A549 treated with Mapracorat at 1 μM for 4 hours (cell line): ENCODE measurements at places on chromosomes 6 and 20. TPM values are rescaled to one million over a fixed set of nuclear protein-coding genes. Genes with fewer than 3 reads are reported as not detected.

HINT3 gene
- 5.9 to 6.8 TPM (median 6.1 TPM) in 5 replicates for total RNA-seq

KCNQ2 gene
- total RNA-seq, result 0.21 to 0.72 TPM (median 0.57 TPM) in 5 replicates

SAPCD1 gene
- total RNA-seq, result 2.6 to 5.2 TPM (median 4.3 TPM) in 5 replicates

HMGA1 gene
- total RNA-seq, result 446 to 644 TPM (median 525 TPM) in 5 replicates

FAXC gene
- total RNA-seq, result 5.9 to 8.9 TPM (median 6.6 TPM) in 5 replicates

PAK5 gene
- total RNA-seq, result not detected in 5 replicates

CST7 gene
- not detected in 5 replicates for total RNA-seq

CDH4 gene
- 6.4 to 8.6 TPM (median 7.2 TPM) in 5 replicates for total RNA-seq

SAMD5 gene
- 0.43 to 0.88 TPM (median 0.60 TPM) in 5 replicates for total RNA-seq

PRDM1 gene
- 5.0 to 7.1 TPM (median 5.6 TPM) in 5 replicates for total RNA-seq

OR12D2 gene
- not detected in 5 replicates for total RNA-seq

CNR1 gene
- 1.1 to 1.9 TPM (median 1.2 TPM) in 5 replicates for total RNA-seq

MAP7 gene
- total RNA-seq, result 18.8 to 23.9 TPM (median 21.7 TPM) in 5 replicates

KIF25 gene
- total RNA-seq, result 0.08 TPM in 1 of 5 replicates, not detected in the others

LPA gene
- 0.02 to 0.17 TPM (median 0.06 TPM) in 4 of 5 replicates, not detected in the other for total RNA-seq

MYMX gene
- total RNA-seq, result not detected in 5 replicates

C6orf118 gene
- total RNA-seq, result 0.14 to 0.20 TPM (median 0.18 TPM) in 4 of 5 replicates, not detected in the other

KIAA0408 gene
- 4.4 to 7.3 TPM (median 6.4 TPM) in 5 replicates for total RNA-seq

RXRB gene
- total RNA-seq, result 16.8 to 21.8 TPM (median 19.3 TPM) in 5 replicates

SHLD1 gene
- total RNA-seq, result 6.8 to 9.3 TPM (median 8.0 TPM) in 5 replicates

SPTLC3 gene
- total RNA-seq, result 0.13 to 0.17 TPM in 2 of 5 replicates, not detected in the others

MSH5 gene
- total RNA-seq, result 11.8 to 15.5 TPM (median 13.1 TPM) in 5 replicates

MUC22 gene
- total RNA-seq, result 0.03 TPM in 1 of 5 replicates, not detected in the others

FGD2 gene
- 0.04 to 0.08 TPM in 2 of 5 replicates, not detected in the others for total RNA-seq

TNFRSF6B gene
- total RNA-seq, result 0.35 to 1.5 TPM (median 0.93 TPM) in 5 replicates

CCN6 gene
- not detected in 5 replicates for total RNA-seq

C6orf163 gene
- total RNA-seq, result 0.18 to 0.46 TPM (median 0.24 TPM) in 3 of 5 replicates, not detected in the others

FOXC1 gene
- 5.1 to 8.2 TPM (median 7.2 TPM) in 5 replicates for total RNA-seq

APCDD1L gene
- total RNA-seq, result 0.05 to 0.08 TPM (median 0.07 TPM) in 3 of 5 replicates, not detected in the others

PACSIN1 gene
- total RNA-seq, result 0.04 to 0.07 TPM (median 0.05 TPM) in 4 of 5 replicates, not detected in the other

L3MBTL1 gene
- 0.67 to 1.9 TPM (median 1.1 TPM) in 5 replicates for total RNA-seq

NKX2-4 gene
- total RNA-seq, result not detected in 5 replicates

L3MBTL3 gene
- 2.0 to 3.3 TPM (median 3.1 TPM) in 5 replicates for total RNA-seq

ENPP3 gene
- not detected in 5 replicates for total RNA-seq

OTOR gene
- not detected in 5 replicates for total RNA-seq

LAMA4 gene
- total RNA-seq, result 1.1 to 1.4 TPM (median 1.2 TPM) in 5 replicates

MLN gene
- not detected in 5 replicates for total RNA-seq

SIRPB1 gene
- total RNA-seq, result 0.29 to 0.52 TPM (median 0.51 TPM) in 5 replicates

SLC22A2 gene
- 0.10 to 0.15 TPM (median 0.12 TPM) in 3 of 5 replicates, not detected in the others for total RNA-seq

ELOVL4 gene
- total RNA-seq, result 1.5 to 1.8 TPM (median 1.6 TPM) in 5 replicates
